ENCODE measurements at places on chromosomes 16 and 17. TPM values are rescaled to one million over a fixed set of nuclear protein-coding genes. Genes with fewer than 3 reads are reported as not detected.

Gene SLC12A3
- not detected for total RNA-seq

DNA sequence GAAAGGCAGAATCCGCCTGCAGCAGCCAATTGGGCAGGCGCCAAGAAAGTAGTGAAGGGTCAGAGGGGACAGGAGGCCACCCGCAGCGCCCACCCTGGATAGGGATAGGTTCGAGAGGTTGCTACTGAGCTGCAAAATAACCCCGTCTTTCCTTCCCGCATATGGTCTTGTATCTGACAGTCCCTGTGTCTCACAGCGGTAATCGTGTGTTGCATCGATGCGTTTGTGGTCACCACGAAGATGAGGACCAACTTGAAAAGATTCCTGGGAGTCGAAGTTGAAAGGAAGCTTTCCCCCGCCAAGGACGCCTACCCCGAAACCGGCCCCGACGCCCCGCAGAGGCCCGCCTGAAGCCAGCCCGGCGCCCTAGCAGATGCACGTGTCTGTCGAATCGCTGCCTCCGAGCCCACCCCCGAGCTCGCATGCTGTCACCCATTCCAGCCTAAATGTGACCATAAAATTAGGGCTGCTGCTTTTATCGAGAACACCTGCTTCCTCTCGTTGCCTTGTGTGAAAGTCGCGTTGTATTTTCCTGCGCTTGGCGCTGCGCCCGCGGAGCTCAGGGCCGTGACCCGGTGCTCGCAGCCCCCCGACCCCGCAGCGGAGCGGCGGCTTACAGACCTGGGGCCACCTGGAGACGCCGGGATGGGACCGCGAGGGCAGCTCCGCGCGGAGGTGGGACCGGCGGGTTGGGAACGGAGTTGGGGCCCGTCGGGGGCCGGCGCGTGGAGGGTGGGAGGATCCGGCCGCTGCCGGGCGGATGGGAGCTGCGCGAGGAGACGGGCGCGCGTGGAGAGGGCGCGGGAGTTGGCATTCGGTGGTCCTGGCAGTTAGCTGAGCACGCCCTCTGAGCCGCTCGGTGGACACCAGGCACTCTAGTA, at the start of gene CMTM2:
CMTM2 (plus strand) TSS at position 813 of the 881 bp plus-strand sequence. CDS start 145 bp downstream, outside the sequence.
- DNase-seq: no peak

Gene C16orf89
- not detected for total RNA-seq

Gene PRR35
- not detected for total RNA-seq

Gene TLCD3B
- total RNA-seq: not detected

Gene DCXR
- 92.7 TPM for total RNA-seq

GRCh38 chr16:17696616-17697015, 225.9 kb upstream of the XYLT1 start:
- DNase-seq: no peak

Gene PTX4
- total RNA-seq: not detected

DNA sequence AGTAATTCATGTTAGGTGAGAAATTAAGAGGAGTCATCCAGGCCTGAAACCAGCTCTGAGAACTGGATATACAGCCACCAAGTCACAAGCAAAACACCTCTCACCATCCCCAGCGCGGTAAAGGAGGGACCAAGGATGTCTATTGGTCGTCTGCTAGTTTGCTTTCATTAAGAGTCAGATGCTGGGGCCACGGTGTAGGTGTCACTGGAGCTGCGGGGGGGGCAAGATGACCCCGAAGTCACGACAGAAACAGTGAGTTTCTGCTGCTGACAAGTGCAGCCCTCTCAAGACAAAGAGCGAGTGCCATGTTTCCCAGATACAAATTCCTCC, 790 bp downstream of the NCBP3 start:
- peak; percentile 25 for DNase-seq

DNA sequence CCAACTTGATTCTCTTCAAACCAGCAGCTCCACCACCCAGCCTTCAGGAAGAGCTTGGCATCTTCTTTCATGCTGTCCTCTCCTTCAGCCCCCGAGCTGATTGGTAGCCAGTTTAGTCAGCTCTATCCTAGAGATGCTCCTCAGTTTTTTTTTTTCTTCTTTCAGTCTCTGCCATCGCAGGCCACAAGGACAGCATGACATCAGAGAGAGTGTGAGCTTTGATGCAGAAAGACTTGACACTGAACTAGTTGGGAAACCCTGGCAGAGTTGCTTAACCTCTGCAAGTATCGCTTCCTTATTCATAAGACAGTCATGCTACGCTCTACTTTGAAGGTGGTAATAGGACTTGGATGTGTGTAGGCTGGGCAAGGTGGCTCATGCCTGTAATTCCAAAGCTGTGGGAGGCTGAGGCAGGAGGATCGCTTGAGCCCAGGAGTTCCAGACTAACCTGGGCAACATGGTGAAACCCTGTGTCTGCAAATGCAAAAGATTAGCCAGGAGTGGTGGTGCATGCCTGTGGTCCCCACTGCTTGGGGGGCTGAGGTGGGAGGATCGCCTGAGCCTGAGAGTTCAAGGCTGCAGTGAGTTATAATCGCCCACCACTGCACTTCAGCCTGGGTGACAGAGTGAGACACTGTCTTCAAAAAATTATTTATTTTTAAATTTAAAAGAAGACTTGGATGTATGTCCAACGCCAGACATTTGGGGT, 2.6 kb downstream of the CD300LB start:
- DNase-seq: no peak

DNA sequence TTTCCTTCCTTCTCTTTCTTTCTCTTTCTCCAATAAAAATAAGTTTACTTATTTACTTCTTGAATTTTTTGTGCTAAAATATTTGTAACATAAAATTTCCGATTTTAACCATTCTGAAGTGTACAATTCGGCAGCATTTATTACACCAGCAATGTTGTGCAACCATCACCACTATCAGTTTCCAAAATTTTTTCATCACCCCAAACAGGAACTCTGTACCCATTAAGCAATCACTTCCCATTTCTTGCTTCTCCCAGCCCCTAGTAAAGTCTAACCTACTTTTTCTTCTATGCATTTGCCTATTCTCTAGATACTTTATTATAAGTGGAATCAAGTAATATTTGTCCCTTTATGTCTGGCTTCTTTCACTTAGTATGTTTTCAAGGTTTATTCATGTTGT, 2.5 kb upstream of the HP start:
- DNase-seq: no peak

- DNase-seq: no peak
Observed at GRCh38 chr16:72419638-72420037, 247.7 kb upstream of the PMFBP1 start.

Gene CES5A
- total RNA-seq: not detected

Gene LITAF
- total RNA-seq: 22.9 TPM

DNA sequence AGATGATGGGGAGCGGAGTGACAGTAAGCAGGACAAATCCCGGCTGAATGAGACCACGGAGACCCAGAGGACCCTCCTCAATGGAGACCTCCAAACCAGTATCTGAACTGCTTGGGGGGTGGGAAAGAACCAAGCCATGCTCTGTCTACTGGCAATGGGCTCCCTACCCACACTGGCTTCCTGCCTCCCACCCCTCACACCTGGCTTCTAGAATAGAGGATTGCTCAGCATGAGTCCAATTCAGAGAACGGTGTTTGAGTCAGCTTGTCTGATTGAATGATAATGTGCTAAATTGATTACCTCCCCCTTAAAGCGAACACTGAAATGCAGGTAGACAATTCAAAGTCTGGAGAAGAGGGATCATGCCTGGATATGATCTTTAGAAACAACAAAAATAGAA, 5.5 kb downstream of the SSTR2 start:
- no peak for DNase-seq

- DNase-seq: peak; percentile 71
Observed at GRCh38 chr17:5249615-5250014, 15.0 kb upstream of the SCIMP start.

GRCh38 chr16:1141191-1141590, 11.7 kb upstream of the CACNA1H start:
- no peak for DNase-seq

DNA sequence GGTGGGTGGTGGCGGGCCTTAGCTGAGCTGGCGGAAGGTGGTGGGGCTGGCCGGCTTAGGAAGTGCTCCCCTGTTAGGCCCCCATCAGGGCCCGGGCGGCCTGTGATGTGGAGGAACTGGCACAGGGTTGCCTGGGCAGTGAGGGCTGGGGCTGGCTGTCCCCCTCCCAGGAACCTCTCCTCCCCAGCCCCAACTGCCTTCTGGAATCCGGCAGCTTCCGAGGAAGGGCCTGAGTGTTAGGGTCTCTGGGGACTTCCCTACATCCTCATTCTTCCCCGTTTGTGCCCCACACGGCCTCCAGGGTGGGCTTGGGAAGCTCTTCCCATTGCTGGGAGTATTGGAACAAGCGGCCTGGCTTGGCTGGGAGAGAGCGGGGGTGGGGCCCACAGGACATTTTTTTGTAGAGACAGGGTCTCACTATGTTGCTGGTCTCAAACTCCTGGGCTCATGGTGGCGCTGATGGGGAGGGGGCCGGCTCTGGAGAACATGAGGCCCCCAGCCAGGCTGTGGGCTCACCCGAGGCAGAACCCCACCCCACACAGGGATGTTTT, 89.9 kb upstream of the CIBAR2 start:
- DNase-seq: no peak

Gene GPT2
- total RNA-seq: 13.7 TPM

Gene TVP23A
- total RNA-seq: not detected

DNA sequence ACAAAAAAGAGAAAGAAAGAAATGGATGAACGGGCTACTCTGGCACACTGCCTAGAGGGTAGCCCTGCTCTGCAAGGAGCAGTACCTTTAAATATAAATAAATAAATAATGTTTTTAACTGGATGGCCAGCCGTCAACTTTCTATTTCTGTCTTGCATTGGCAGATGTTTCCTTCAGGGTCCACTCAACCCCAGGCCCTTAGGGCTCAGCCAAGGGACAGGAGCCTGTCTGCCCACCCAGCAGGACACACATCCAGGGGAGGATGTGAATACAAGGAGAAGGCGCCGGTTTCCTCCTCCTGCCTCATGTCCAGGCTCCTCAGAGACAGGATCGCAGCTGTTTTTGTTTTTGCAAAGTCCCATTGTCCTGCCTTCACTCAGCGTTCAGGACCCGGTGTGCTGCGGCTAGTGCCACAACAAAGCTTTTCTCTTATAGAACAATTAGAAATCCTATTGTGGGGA, 22.6 kb downstream of the TTYH2 start:
- no peak for DNase-seq

DNA sequence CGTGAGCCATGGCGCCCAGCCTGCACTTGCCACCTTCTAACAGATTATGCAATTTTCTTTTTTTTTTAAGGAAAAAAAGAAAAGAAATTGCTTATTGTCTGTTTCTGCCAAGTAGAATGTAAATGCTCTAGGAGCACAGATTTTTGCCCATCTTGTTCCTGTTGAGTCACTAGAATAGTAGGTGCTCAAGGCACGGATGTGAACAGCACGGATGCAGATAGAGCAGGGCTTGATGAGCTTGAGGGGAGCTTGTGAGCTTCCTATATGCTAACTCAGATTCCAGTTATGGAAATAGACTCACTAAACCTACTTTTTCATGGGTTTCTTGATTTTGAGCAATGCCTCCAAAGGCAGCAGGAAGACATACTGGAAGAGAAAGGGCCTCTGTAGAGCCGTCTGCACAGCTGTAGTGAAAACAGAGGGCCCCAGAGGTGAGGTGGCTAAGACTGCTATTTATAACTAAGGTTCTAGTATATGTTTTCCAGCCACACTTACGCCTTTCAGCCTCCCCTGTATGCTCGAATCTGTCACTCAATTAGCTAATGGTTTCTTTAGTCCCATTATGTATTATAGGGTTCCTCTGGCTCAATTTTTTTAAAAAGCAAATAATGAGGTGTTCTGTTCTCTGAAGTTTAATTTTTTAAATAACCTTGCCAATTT, 72.8 kb downstream of the WWP2 start:
- no peak for DNase-seq

- no peak for DNase-seq
Observed at GRCh38 chr17:15507896-15508295, 40.5 kb upstream of the CDRT4 start.

GRCh38 chr17:45087504-45087975, 26.4 kb downstream of the NMT1 start:
- no peak for DNase-seq
